Fibroblast of the aortic adventitia (primary cell): ENCODE measurements at places on chromosomes 12 and 14. TPM values are rescaled to one million over a fixed set of nuclear protein-coding genes. Genes with fewer than 3 reads are reported as not detected.

The CMTM5 gene
- total RNA-seq, result 0.49 TPM in 1 of 2 replicates, not detected in the other

The PRB2 gene
- not detected in 2 replicates for total RNA-seq

The DUSP6 gene
- 17.1 and 33.9 TPM in 2 replicates for total RNA-seq

The DAO gene
- not detected in 2 replicates for total RNA-seq

The TMEM233 gene
- total RNA-seq, result 1.1 TPM in 1 of 2 replicates, not detected in the other
